DMS53 (cell line): ENCODE measurements at places on chromosomes 11 and 22.

DNA sequence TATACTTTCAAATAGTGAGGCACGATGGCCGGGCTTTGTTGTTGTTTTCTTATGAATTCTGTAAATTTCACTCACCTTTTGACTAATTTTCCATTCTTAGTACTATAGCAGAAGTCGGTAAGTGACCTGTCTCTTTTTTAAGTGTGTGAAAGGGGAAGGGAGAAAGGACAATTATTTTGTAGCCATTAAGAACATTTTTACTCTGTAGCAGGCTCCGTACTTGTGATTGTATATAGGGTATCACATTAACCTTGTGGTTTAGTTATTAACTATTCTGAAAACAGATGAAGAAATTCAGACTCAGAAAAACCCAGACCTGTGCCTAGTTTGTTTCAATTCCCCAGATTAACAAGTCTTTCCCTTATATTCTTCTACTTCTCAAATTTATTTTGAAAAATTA lies 78.7 kb downstream of the CASP12 start:
- DNase-seq: no peak

DNA sequence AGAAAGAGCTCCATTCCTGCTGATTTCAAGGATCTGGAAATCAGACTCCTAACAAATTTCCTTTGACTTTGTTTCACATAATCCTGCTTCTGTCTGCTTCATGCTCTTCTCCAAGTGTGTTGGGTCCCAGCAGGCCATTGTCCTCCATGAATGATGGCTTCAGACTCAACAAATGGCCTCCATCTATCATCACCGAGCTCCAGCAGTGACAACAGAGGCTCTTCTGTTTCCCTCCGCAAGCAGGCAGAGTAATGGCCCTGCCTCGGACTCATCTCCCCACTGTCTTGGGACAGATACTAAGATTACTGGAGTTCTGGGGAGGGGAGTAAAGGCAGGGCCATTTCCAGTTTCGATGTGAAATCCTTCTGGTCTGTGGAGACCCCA lies 127.3 kb downstream of the TENM4 start:
- no peak for DNase-seq

- DNase-seq: peak; percentile 25
Observed at GRCh38 chr22:37267135-37267587, 15.1 kb upstream of the CYTH4 start.

- peak; percentile 92 for DNase-seq
Observed at GRCh38 chr11:46391578-46392420, at the start of gene CHRM4. Gene CHRM4, minus strand, starts transcription at chr11:46391776. Its CDS starts 5,219 bp downstream, at chr11:46386557.

DNA sequence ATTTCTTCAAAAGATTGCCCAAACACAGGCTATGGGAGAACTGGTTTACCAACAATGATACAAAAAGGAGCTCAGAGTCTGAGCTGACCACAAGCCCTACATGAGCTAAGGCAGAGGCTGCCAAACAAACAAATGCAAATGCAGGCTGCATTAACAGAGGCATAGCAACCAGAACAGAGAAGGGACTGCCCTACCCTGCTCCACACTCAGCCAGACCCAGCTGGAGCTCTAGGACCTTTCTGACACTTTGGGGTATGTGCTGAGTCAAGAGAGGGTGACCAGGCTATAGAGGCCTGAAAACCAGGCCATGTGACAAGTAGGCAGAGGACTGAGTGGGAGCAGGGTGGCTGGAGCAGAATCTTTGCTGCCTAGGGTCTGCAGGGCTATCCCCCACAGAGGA lies 17.8 kb upstream of the P2RY2 start:
- no peak for DNase-seq

GRCh38 chr11:6200975-6201374 lies 2.0 kb downstream of the OR52W1 start:
- no peak for DNase-seq

DNA sequence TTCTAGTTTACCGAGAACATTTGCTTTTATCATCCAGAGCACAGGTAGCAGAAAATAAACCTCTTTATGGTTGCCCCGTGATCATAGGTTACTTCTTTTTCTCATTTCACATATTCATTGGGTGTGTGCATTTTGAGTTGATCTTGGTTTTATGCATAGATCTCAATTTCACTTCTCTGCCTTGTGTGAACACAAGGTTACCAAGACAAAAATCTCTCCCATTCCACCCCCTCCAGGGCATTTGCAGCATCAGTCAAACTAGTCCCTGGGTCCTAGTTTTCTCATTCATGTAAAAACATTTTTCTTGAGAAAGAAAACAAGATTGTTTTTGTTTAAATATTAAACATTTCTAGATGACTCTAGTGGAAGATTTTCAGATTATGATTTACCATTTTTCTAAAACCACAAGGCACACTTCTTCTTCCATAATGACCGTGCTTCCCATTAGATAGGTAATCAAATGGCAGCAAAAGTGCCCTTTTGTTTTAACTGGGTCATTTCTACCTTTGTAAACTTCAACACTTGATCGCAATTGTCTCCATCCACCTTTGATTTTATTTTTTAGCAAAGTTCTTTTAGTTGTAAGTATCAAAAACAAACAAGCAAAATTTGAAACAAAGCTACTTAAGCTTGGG lies 526.6 kb upstream of the CADM1 start:
- peak; percentile 43 for DNase-seq

GRCh38 chr11:44826922-44827643 lies 100.3 kb downstream of the TSPAN18 start:
- no peak for DNase-seq

GRCh38 chr11:60378354-60378753 lies at the start of gene MS4A7:
Gene MS4A7, plus strand, starts transcription at chr11:60378532. Its CDS starts 4,610 bp downstream, at chr11:60383142.
- DNase-seq: peak; percentile 21

GRCh38 chr22:21860491-21861039 lies 6.9 kb downstream of the MAPK1 start:
- DNase-seq: no peak

GRCh38 chr22:37887584-37888378 lies 18.3 kb upstream of the MICALL1 start:
- DNase-seq: no peak

- DNase-seq: no peak
Observed at GRCh38 chr22:47194476-47195155, 432.2 kb downstream of the TBC1D22A start.
